HFFc6 (cell line): ENCODE measurements at places on chromosomes 5 and 9. TPM values are rescaled to one million over a fixed set of nuclear protein-coding genes. Genes with fewer than 3 reads are reported as not detected.

FBXL7 gene
- 16.6 to 19.2 TPM (median 17.5 TPM) in 3 replicates for total RNA-seq

GRCh38 chr5:52469420-52469819 is 318.3 kb upstream of the ITGA1 start:
- no peaks in the 10 kb centered on the region for H3K27me3 ChIP-seq
- DNase-seq = no peak
- peak overlapping the region; percentile 44 for H3K4me3 ChIP-seq
- no peaks in the 10 kb centered on the region for H3K4me1 ChIP-seq

- H3K27ac ChIP-seq = no peak overlapping the region; the same call in 1 of the 2 replicates
- H3K4me1 ChIP-seq = peaks cover 2% of the 10 kb centered on the region; the same call in 1 of the 2 replicates
- H3K4me3 ChIP-seq = no peak overlapping the region
- DNase-seq = no peak
Observed at GRCh38 chr9:114196979-114197622, 41.8 kb downstream of the COL27A1 start.

- peak; percentile 87 for DNase-seq
- H3K4me1 ChIP-seq = peaks cover 50% of the 10 kb centered on the region
- no peaks in the 10 kb centered on the region for H3K36me3 ChIP-seq
- peak overlapping the region; percentile 48 for H3K27ac ChIP-seq
- H3K27me3 ChIP-seq = peaks cover 3% of the 10 kb centered on the region
Observed at GRCh38 chr5:111582993-111583601, 70.8 kb upstream of the STARD4 start.

SPINK1 gene
- not detected in 3 replicates for total RNA-seq

DNA sequence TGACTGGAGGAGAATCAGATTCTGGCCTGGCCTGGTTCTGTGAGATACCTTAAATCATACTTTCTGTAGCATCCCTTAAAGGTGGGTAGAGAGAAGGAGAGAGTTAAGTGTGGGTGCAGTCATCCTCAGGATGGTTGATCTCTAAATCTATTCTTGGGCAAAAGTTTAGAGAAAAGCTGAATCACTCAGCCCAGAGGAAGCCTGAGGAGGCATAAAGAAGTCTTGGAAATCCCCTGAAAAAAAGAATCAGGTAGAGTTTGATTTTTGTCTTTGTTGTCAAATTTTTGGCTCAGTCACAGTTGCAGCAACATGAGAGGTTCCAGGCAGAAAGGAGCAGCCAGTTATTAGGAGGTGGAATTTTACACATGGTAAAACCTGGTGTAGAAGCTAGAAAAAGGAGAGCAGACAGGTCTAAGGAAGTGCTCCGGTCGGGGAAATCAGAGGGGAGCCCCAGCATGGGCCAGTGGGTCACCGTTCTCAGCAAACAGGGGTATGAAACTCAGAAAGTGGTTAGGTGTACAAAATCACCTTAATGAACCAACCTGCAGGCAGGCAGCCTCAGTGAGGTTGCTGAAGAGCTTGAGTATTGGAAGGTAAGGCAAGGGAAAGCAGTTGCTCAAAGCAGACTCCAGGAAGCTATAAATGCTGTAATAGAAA is 116.2 kb upstream of the CNTLN start:
- peak overlapping the region; percentile 94 for H3K27ac ChIP-seq
- DNase-seq = no peak
- H3K4me3 ChIP-seq = peak overlapping the region; percentile 76
- H3K4me1 ChIP-seq = peaks cover 30% of the 10 kb centered on the region
- no peaks in the 10 kb centered on the region for H3K27me3 ChIP-seq

TXN gene
- 347 to 430 TPM (median 376 TPM) in 3 replicates for total RNA-seq

HAVCR2 gene
- total RNA-seq = not detected in 3 replicates

DNA sequence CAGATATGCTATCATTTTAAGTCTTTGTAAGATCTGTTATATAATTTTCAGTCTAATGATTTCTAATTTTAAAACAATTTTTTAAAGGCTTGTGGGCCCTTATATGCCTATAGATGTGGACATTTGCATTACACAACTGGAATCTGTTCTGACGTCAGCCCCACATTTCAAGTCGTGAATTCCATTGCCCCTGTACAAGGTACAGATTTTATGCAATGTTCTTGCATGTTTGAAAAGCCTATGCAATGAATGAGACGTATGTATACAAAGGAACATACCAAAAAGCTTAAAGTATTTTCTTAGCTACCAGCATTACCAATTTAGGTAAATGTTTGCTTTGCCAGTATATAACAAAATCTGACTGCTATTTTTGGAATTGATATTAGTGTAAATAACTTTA is 77.2 kb downstream of the ITGA1 start:
- peaks cover 16% of the 10 kb centered on the region for H3K36me3 ChIP-seq
- peaks cover 58% of the 10 kb centered on the region for H3K4me1 ChIP-seq
- H3K27me3 ChIP-seq = no peaks in the 10 kb centered on the region
- peak overlapping the region; percentile 63; the same call in 1 of the 2 replicates for H3K4me3 ChIP-seq

PLAC8L1 gene
- total RNA-seq = 0.36 TPM in 1 of 3 replicates, not detected in the others

GRCh38 chr9:128903079-128903461 is 17.7 kb upstream of the PHYHD1 start:
- H3K36me3 ChIP-seq = peaks cover 17% of the 10 kb centered on the region
- DNase-seq = no peak
- H3K4me3 ChIP-seq = no peak overlapping the region

WDR70 gene
- 24.9 and 27.9 TPM in 2 replicates for total RNA-seq

DNA sequence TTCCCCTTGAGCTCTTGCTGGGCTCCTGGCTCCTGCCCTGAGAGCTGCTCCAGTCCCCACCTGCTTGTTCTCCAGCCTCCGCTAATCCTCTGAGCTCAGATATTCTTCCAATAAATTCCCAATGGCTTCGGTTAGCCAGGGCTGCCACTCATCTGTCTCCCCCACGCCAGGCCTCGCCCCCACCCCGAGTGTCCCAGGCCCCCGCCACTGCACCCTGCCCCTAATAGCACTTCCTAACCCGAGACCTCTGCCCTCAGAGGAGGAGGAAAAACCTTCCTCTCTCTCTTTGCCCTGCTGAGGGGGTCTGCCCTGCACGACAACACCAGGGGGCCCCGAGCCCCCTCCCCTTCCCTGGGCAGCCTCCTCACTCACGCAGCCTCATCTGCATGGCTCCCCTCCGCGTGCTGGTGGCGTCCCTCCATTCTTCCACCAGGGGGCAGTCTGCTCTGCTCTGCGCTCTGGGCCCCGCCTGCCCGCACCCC is 5.4 kb upstream of the LCN15 start:
- no peak for DNase-seq
- peaks cover 11% of the 10 kb centered on the region for H3K27me3 ChIP-seq
- H3K27ac ChIP-seq = no peak overlapping the region
- peaks cover 9% of the 10 kb centered on the region for H3K36me3 ChIP-seq
- H3K4me3 ChIP-seq = no peak overlapping the region

CHSY3 gene
- total RNA-seq = 0.05 to 0.19 TPM in 2 of 3 replicates, not detected in the other

DNA sequence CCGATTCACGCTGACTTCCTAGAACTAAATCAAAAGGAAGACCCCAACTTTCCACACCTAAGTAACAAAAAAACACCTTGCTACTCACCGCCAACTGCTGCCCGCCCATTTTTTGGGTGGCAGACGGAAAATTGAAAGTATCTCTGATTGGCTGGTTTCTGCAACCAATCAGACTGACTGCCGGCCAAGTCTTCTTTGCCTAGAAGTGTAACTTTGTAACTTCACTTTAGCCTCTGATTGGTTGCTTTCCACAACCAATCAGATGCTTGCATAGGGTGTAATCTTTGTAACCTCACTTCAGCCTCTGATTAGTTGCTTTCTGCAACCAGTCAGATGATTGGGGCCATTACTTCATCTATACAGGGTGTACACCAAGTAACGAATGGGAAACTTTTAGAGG is 42.6 kb upstream of the ANKH start:
- H3K4me3 ChIP-seq = no peak overlapping the region
- DNase-seq = no peak
- H3K36me3 ChIP-seq = peaks cover 9% of the 10 kb centered on the region
- no peak overlapping the region for H3K27ac ChIP-seq
- H3K4me1 ChIP-seq = peaks cover 45% of the 10 kb centered on the region

DNA sequence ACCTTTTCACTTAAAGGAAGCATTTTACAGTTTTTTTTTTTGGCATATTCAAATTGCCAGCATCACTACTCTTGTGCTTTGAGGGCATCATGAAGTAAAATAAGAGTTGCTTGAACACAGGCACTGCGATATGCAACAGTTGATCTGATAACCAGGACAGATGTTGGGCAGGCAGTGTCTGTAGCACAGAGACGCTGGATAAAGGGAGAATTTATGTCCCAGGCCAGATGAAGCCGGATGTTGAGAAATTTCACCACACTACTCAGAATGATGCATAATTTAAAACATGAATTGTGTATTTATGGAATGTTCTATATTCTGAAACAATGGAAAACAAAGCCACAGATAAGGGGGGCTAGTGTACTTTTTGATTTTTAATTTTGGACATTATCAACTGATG is 71.4 kb downstream of the SLC12A2 start:
- H3K27me3 ChIP-seq = no peaks in the 10 kb centered on the region; the same call in 1 of the 2 replicates
- no peak overlapping the region for H3K4me3 ChIP-seq
- peaks cover 18% of the 10 kb centered on the region for H3K4me1 ChIP-seq
- H3K36me3 ChIP-seq = peaks cover 20% of the 10 kb centered on the region
- no peak overlapping the region for H3K27ac ChIP-seq
- DNase-seq = no peak

GRCh38 chr5:55498457-55498856 is 36.3 kb downstream of the PLPP1 start:
- no peaks in the 10 kb centered on the region for H3K36me3 ChIP-seq
- H3K27me3 ChIP-seq = peaks cover 1% of the 10 kb centered on the region
- no peak for DNase-seq
- H3K27ac ChIP-seq = no peak overlapping the region
- no peak overlapping the region for H3K4me3 ChIP-seq

DNA sequence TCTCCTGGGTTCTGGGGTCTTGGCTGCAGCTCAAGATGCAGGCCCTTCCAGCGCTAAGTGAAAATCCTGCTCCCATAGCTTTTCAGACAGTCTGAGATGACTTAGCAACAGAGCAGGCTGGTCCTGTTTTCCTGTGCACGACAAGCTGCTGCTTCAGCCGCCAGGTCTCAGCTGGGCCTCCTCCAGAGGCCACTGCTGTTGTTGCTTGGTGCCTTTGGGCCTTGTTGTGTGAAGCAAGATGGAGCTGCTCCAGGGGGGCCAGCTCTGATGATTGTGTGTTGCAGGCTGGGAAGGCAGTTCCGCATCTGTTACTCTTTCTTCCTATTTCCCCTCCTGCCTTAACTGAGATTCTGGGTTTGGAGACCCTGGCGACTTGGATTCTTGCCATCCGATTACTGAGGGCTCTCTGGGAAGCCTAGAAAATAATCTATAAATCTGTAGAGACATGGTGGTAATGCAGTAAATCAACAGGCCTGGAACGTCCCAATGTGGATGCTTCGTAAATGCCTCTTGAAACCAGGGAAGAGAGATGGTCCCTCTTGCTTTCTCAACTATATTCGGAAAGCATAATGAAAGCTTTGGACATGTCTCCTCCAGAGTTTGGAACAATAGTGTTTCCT is 3.2 kb downstream of the MAP1B start:
- H3K27me3 ChIP-seq = peaks cover 1% of the 10 kb centered on the region; the same call in 1 of the 2 replicates
- H3K27ac ChIP-seq = peak overlapping the region; percentile 77
- peak overlapping the region; percentile 95 for H3K4me3 ChIP-seq
- no peak for DNase-seq

DNA sequence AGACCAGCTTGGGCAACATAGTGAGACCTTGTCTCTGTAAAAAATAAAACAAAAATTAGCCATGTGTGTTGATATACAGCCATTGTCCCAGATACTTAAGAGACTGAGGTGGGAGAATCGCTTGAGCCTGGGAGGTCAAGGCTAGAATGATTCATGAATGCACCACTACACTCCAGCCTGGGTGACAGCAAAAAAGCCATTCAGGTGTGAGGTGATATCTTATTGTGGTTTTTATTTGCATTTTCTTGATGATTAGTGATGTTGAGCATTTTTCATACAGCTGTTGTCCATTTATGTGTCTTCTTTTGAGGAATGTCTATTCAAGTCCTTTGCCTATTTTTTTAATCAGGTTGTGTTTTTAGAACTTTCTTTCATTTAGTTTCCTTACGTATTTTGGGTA is 23.2 kb downstream of the MTAP start:
- H3K27ac ChIP-seq = no peak overlapping the region
- peaks cover 59% of the 10 kb centered on the region for H3K36me3 ChIP-seq
- peaks cover 29% of the 10 kb centered on the region for H3K4me1 ChIP-seq

RXRA gene
- 20.7 to 28.6 TPM (median 24.2 TPM) in 3 replicates for total RNA-seq

- H3K27me3 ChIP-seq = peaks cover 39% of the 10 kb centered on the region
- peaks cover 14% of the 10 kb centered on the region for H3K4me1 ChIP-seq
- H3K36me3 ChIP-seq = peaks cover 5% of the 10 kb centered on the region
- H3K4me3 ChIP-seq = no peak overlapping the region
- no peak for DNase-seq
Observed at GRCh38 chr9:113741886-113742854, 133.9 kb upstream of the ZNF618 start.

- H3K4me1 ChIP-seq = peaks cover 24% of the 10 kb centered on the region
- peaks cover 5% of the 10 kb centered on the region for H3K27me3 ChIP-seq
- no peaks in the 10 kb centered on the region for H3K36me3 ChIP-seq
- no peak for DNase-seq
- H3K4me3 ChIP-seq = no peak overlapping the region
Observed at GRCh38 chr9:88344013-88344412, 44.2 kb upstream of the SPIN1 start.
